ENCODE measurements at places on chromosomes 2 and 18. TPM values are rescaled to one million over a fixed set of nuclear protein-coding genes. Genes with fewer than 3 reads are reported as not detected.
A peak's percentile ranks its signal among the peaks of the same experiment; 100 is the strongest.

The NAB1 gene
- total RNA-seq = 45.5 TPM

GRCh38 chr2:198327526-198327925 is 523.1 kb downstream of the PLCL1 start:
- no peak for DNase-seq

DNA sequence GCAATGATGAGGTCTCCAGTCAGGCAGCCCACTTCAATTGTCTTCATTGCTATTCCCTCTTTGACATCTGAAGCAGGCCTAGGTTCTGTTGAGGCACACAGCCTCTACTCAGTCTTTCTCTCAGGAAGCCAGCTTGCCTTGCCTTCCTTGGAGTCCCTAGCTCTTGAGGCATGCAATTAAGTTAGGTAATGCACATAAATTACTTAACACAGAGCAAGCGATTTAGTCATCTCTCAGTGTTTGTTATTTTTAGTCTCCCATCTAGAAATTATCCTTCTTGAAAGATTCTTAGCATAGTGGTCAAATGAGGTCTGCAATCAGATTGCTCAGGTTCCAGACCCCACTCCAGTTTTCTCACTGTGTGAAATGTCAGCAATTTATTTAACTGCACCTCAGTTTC is 32.0 kb downstream of the SULT1C4 start:
- peak; percentile 72 for DNase-seq

GRCh38 chr2:108934583-108935245 is 54.3 kb downstream of the EDAR start:
- DNase-seq = no peak

- no peak for DNase-seq
These were observed 22.3 kb downstream of the GPR35 start for GRCh38 chr2:240647503-240648154.

Measured in A172 (cell line).